Stimulated activated CD4-positive, alpha-beta T cell treated with anti-CD3 and anti-CD28 coated beads, Interleukin-15, amount 100 ng/mL, for 1 hour (primary cell): ENCODE measurements at places on chromosomes 7 and 10.

- DNase-seq = no peak
Measured at GRCh38 chr7:51732116-51732515, 415.5 kb upstream of the COBL start.

DNA sequence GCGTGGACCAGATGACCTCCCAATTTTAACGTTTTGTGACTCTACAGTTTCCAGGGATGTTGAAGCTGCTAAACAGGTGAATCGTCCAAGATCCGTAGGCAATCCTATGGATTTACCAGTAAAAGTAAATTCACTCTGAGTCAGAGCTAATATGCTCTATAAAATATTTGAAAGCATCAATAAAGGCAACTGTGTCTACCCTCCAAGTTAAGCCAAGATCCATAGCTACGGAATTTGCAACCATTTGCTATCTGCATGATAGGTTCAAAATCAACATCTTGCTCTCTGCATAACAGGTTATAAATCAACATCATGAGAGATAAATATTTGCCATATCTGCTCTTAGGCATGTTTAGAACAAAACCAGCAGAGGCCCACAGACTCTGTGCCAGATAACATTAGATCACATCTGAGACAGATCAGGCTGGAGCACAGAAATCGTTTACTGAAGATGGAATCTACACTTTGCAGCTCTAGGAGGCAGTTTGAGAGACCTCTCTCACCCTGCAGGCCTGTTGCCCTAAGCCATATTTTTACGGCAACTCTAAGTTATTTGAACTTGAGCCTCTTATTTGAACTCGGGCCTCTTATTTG is 80.7 kb upstream of the PDCD4 start:
- no peak for DNase-seq

GRCh38 chr10:128780156-128780761 is 654.0 kb upstream of the MKI67 start:
- DNase-seq = no peak

- no peak for DNase-seq
Measured at GRCh38 chr7:100221767-100222444, 2.2 kb downstream of the PVRIG start.

DNA sequence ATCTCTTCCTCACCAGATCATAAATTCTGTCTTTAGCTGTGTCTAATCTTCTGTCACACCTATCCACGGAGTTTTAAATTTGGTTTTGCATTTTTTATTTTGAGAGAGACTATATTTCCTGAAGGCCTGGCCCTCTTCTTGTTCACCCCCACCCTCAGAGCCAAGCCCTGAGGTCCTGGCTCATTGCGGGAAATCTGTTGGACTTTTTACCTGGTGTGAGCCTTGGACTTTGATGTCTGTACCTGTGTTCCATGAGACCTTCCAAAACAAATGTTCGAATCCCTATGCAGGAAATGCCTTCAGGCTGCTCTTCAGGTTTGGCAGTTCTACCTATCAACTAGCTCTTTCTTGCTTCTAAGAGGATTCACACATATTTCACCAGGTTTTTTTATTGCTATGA is 175.2 kb upstream of the GRB10 start:
- DNase-seq = no peak

DNA sequence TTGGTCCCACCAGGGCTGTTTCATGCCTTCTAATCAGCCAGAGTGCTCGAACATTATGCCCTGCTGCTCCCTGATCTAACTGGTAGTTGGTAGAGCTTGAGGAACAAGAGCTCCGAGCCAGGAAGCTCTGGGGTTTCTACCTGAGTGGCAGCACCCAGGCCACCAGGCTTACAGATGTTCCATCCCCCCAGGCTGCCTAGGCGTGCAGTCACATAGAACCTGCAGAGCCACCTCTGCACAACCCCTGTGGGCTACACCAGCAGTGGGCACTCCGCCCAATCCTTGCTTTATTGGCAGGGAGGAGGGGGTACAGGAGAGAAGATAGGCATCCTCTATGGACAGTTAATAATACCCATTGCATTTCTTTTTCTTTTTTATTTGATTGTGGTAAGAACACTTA is 21.8 kb downstream of the MAP3K8 start:
- DNase-seq = no peak

GRCh38 chr7:82810558-82811259 is 352.0 kb downstream of the PCLO start:
- no peak for DNase-seq

GRCh38 chr10:71838264-71839211 is 12.5 kb downstream of the PSAP start:
- DNase-seq = no peak

GRCh38 chr7:42025635-42026375 is 211.2 kb downstream of the GLI3 start:
- no peak for DNase-seq

GRCh38 chr7:1093916-1094508 is 6.1 kb downstream of the GPER1 start:
- no peak for DNase-seq

DNA sequence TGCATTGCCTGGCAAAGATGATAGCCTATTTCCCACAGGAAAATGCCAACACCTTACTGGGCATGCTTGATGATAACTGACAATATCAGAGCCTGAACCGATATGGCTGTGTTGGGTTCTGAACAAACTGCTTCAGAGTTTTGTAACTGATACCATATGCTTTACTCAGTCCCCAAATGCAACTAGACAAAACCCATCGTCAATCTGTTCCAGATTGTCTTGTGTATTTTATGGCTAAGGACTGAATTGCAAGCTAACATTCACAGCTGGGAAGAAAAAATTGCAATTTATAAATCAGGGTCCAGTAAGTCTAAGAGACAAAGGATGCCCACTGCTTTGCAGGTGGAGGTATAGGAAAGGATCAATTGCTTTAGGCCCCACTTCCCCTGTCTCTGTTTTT is 116.8 kb upstream of the WNT16 start:
- no peak for DNase-seq

- no peak for DNase-seq
Measured at GRCh38 chr10:4816966-4817365, 9.0 kb upstream of the AKR1E2 start.

- DNase-seq = no peak
Measured at GRCh38 chr10:6037422-6037821, 24.7 kb downstream of the IL2RA start.

DNA sequence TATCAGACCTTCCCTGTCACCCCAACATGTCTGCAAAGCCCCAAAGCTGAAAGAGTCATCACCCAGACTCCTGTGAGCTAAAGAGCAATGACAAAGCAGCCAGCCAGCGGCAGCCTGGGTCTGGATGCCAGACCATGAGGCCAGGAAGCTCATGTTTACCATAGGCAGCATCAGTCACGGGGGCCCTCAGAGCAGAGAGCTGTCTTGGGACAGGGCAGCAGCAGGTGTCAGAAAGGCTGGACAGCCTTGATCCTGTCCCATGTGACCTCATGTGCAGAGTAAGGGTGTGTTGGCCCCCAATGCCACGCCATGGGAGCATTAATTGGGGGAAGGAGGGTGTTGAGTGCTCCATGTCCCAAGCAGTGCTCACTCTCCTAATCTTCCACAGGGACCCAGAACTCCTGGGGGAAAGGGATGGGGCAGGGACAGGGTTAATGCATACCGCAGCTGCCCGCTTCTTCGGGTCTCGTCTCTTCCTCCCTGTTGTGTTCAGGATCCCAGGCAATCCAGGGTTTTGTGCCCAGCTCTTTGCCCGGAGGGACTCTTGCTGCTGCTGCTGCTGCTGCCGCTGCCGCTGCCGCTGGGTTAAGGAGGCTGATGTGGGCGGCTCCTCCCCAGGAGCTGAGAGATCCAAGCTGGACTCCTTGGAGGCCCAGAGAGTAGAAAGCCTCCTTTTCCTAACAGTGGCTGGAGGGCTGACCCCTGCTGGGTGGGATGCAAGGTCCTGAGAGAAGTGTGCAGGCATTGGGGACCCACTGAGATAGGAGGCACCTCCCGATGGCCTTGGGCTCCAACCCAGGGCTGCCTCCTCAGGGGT is 7.1 kb downstream of the CCDC201 start:
- DNase-seq = no peak

GRCh38 chr10:92712016-92712889 is 22.5 kb downstream of the HHEX start:
- DNase-seq = no peak

- no peak for DNase-seq
Measured at GRCh38 chr7:144834641-144835144, 1.2 kb downstream of the TPK1 start.

GRCh38 chr10:91251430-91252056 is 31.1 kb downstream of the PCGF5 start:
- DNase-seq = peak; percentile 16

DNA sequence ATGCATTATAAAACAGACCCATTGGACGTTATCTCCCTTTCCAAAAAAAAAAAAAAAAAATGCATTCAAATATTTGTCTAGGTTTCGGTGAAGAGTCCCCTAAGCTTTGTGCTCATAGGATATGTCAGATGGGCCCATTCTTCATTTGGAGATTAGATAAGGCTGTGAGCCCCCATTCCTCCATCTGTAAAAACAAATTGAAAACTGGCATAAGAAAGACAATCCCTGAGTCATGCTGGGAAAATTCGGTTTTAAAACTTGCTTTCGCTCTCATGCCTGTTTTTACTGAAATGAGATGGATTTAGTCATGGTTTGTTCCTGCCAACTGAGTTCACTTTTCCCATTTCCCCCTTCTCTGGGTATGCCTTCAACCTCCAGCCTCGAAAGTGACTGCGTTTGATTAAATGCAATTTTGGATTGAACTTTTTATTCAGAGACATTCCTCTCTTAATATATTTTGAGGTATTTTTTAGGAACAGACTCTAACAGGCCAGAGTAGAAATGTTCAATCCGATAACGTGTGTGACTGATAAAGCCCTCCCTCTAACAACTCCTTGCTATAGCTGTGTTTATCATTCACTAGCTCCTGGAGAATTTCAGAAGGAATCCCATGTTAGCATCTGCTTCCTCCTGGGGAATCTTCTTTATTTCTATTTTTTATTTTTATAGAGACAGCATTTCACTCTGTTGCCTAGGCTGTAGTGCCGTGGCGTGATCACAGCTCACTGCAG is 190.9 kb upstream of the LYZL2 start:
- no peak for DNase-seq

DNA sequence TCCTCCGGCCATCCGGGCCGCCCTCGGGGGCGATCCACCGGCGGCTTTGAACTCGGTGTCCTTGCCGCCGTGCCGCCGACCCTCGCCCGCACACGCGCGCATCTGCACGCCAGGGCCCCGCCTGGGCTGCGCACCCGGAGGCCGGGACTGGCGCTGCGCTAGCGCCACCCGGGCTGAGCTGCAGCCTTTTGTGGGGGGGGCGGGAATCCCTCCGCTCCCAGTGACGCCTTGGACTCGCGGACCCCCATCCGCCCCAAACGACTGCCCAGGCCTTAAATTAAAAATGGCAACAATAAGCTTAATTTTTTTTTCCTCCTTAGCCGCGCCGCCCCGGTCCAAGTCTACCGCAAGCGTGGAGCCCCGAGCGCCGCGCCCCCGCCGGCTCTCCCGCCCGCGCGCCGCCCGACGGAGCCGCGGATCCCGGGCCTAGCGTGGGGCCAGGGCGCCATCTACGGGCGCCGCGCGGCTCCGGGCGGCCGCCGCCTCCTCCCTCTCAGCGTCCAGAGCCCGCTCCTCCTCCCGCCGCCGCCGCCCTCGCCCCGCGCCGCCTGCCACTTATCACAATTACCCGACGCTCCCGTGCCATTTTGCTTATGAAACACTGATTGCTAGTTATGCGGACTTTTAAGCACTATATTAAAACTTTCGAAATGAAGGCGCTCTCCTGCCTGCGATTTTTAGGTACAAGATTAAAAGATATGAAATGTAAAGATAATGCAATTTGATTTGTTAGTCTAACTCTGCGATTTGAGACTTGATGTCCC is 7.5 kb upstream of the EBF3 start:
- DNase-seq = no peak

- no peak for DNase-seq
Measured at GRCh38 chr7:157402911-157403534, 66.2 kb downstream of the DNAJB6 start.

- no peak for DNase-seq
Measured at GRCh38 chr7:149245244-149245643, 5.8 kb downstream of the ZNF212 start.

- no peak for DNase-seq
Measured at GRCh38 chr10:126905776-126906703, 812 bp downstream of the DOCK1 start.

DNA sequence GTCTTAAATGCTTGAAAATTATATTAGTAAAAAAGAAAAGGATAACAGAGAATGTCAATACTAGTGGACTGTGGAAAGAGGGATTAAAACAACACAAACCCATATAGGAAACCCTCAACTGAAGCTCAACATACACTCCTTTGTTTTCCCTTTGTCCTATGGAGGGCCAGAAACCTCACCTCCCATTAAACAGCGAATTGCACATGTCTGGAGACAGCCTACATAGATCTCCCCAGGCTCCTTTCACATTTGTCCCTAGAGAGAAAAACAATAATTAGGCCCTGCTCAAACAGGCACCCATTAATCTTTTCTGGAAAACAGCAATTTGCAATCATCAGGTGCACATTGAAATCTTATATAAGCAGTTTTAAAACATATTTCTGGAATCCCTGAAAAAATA is 87.6 kb upstream of the SEMA3D start:
- no peak for DNase-seq

- DNase-seq = no peak
Measured at GRCh38 chr10:63221950-63222349, 88.8 kb downstream of the NRBF2 start.

DNA sequence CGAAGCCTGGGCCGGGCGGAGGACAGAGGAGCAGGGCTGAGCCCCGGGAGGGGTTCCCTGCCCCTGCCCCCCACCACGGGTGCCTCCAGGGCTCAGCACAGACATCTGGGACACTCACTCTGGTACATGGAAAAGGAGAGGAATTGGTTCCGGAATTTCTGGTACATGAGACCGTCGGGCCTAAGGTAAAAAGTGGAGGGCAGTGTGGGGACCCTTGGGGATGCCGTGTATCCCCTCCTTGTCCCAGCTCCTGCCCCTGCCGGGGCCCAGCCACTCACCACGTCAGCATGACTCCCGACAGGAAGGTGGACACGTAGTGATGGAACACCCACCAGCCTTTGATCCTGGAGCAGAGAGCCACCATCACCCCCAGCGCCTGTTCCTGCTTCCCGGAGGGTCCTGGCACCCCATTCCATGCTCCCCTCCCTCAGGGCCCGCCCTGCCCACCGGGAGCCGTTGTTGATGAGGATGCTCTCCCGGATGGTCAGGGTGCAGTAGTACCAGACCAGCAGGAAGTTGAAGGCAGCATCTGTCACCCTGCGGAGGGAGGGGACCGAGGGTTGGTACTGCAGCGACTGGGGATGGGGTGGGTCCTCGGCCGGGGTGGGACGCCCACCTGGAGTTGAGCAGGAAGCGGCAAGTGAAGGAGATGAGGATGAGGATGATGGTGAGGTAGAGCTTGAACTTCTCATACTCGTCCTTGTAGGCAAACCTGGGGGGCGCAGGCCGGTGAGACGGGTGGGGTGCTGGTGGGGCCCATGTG is 6.4 kb downstream of the TMEM120A start:
- DNase-seq = no peak

DNA sequence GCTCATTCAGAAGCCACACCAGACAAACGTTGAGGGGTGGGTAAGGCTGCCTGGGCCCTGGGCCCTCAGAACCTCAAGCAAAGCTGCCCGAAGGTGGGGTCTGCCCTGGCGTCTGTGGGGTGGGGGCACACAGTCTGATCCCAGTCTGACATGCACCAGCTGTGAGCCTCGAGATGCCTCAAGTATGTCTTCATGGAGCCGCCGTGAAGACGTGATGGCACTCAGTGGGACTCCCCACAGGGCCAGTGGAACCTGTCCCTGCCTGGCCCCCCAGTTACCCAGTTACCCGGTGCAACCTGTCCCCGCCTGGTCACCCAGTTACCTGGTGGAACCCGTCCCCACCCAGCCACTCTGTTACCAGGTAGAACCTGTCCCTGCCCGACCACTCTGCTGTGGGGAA is 351.2 kb downstream of the PTPRN2 start:
- no peak for DNase-seq

- no peak for DNase-seq
Measured at GRCh38 chr10:112782200-112782907, 167.7 kb upstream of the TCF7L2 start.
